Right renal pelvis (tissue), 4 donors: ENCODE measurements at places on chromosomes 5 and 9. TPM values are rescaled to one million over a fixed set of nuclear protein-coding genes. Genes with fewer than 3 reads are reported as not detected.

GRCh38 chr5:12272389-12272788, 368.1 kb upstream of the CTNND2 start:
- DNase-seq, result no peak

Gene MTMR12
- polyA plus RNA-seq, result 37.7 TPM

Gene DMGDH
- polyA plus RNA-seq, result 23.1 TPM

GRCh38 chr9:118529624-118530214, 825.5 kb downstream of the TLR4 start:
- DNase-seq, result no peak

DNA sequence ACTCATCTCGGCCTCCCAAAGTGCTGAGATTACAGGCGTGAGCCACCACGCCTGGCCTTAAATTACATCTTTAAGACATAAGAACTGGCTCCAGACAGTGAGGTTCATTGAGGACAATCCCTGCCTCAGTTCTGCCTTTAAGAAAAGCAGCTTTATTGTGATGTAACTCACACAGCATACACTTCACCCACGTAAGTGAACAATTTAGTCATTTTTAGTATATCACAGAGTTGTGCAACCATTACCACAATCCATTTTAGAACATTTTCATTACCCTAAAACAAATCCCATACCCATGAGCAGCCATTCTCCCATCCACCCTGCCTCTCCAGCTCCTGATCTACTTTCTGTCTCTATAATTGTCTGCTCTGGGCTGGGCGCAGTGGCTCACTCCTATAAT, 24.0 kb upstream of the LTC4S start:
- DNase-seq, result no peak

GRCh38 chr5:98969400-98969799, 40.6 kb upstream of the CHD1 start:
- no peak for DNase-seq

GRCh38 chr9:12774861-12775678, at the start of gene LURAP1L:
TSS of gene LURAP1L (plus strand) at chr9:12775020. CDS start at chr9:12775716, 696 bp downstream.
- peak; percentile 60 for DNase-seq

DNA sequence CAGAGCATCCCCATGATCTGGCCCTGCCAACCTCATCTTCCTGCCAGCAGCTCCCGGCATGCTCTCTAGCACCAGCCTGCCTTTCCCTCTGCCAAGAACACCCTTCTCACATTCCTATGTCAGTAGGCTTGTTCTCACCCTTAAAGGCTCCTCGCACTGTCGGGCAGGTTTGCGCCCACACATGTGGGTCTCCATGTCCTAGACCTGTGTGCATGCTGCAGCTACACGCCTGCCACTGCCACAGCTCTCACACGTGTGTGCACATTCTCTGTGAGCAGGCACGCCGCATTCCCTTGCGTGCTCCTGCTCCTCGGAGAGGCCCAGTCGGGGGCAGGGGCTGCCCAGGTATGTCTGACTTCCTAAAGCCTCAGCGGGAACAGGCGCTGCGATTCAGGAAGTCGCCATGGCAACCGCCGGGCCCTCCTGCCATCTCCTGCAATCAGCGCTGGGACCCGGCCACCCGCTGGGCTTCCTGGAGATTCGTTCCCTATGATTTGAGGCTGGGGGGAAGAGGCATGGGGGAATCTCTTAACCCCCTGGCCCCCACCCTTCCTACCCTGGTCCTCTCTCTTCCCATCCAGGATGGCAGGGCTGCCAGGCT, 28.1 kb downstream of the NDUFA8 start:
- DNase-seq, result no peak

- DNase-seq, result no peak
Measured at GRCh38 chr5:81344736-81345135, 43.3 kb downstream of the ZCCHC9 start.

GRCh38 chr5:105034401-105034763, 1471.8 kb upstream of the NUDT12 start:
- DNase-seq, result no peak

DNA sequence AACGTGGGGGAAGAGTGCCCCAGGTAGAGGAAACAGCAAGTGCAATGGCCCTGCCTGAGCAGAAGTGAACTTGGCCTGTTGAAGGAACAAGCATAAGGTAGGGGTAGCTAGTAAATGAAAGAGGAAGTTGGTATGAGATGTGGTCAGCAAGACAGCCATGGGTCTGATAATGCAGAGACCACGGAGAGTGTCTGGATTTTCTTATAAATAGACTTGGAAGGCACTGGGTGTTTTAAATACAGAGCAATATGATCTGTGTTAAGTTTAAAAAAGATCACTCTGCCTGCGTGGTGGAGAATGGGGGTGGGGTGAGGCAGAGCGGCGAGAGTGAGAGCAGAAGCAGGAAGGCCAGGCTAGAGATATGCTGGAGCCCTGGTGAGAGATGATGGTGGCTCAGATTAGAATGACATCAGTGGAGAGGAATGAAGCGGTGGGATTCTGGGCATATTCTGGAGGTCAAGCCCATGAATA, 4.2 kb downstream of the ADAM19 start:
- DNase-seq, result no peak

Gene ADAMTS2
- 15.5 TPM for polyA plus RNA-seq

- no peak for DNase-seq
Measured at GRCh38 chr5:11075035-11075805, 314.2 kb upstream of the DAP start.

DNA sequence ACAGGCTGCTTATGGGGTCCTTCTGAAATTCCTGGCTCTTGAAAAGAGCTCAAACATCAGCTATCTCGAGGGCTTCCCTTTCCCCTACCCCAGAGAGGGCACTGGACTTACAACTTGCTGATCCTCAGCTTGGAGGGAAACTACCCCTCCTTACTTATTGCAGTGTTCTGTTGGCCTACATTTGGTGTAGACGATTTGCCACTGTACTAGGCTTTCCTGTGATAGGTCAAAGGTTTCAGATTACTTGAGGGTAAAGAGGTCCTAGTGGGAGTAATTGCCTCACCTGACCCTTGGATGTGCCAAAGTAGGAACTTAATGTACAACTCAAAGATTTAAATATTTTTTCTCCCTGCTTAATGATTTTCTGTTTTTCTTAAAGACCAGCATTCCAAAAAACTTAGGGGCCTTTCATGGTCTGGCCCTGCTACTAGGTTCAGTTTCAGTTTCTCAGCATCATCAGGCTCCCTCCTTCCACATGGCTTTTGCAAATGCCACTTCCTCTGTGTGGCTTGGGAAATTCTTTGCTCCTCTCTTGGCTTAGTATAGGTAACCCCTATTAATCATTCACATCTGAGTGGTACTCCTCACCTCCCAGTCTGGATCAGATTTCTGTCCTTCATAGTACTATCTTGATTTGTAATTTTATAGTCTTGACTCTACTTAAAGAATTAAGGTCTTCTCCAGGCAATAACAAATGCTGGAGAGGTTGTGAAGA, 32.4 kb downstream of the CYSTM1 start:
- no peak for DNase-seq

- no peak for DNase-seq
Measured at GRCh38 chr9:86968258-86968920, 21.1 kb upstream of the GAS1 start.
